GOT3 (cell line): ENCODE measurements at places on chromosomes 4 and X.

DNA sequence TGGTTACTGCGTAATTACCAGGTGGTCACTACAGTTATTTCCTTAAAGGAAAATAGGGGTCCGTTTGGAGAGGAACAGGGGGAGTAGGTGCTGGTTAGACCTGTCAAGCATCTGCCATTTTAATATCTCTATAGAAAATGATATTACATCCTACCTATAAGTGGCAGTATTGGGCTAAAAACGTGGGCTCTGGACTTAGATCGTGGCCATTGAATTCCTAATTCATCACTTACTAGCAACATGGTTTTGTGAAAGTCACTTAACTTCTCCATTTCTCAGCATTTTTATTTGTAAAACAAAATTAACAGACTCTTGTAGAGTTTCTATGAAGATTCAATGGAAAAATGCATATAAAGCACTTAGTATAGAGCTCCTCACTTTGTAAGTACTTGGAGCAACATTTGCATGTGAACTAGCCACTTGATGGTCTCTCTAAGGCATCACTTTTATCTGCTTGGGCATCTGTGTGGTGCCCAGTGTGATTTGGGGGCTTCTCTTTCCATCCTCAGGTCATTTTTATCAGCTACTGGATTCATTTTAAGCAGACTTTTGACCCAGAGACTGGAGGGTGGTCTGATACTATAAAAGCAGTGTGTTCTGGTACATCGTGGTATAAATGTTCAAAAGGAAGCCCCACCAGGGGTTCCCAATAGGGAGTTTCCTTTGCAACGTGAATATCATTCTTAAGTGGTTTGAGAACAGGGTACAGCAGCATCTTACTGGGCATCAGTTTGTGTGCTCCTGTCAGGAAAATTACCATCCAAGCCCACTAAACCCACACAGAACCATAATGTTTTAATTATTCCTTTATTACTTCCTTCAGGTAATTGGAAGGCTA, 42.7 kb upstream of the RASSF6 start:
- DNase-seq, result no peak

GRCh38 chr4:40389986-40390385, 54.9 kb downstream of the CHRNA9 start:
- no peak for DNase-seq

DNA sequence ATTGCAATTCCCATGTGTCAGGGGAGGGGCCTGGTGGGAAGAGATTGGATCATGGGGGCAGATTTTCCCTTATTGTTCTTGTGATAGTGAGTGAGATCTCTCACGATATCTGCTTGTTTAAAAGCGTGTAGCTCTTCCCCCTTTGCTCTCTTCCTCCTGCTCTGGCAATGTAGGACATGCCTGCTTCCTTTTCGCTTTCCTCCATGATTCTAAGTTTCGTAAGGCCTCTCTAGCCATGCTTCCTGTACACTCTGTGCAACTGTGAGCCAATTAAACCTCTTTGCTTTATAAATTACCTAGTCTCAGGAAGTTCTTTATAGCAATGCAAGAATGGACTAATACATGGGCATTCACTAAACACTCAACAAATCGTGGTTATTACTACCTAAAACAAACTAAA, 37.2 kb upstream of the PAPSS1 start:
- no peak for DNase-seq

DNA sequence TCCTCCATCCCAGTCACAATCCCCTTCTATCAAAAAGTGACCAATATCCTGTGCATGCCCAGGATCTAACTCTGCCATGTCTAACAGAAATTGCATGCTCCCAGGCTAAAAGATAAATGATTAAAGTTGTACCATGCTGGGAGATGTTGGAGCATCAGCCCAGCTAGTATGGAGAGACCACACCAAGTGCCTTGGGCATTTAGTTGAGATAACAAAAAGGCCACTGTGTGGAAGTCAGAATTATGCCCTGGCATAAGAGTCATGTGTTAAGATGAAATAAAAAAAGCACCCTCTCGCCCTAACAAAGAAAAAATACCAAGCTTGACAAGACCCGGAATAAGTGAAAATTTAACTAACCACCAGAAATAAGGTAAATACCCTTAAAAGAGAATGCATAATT, 155.9 kb upstream of the CENPE start:
- no peak for DNase-seq

DNA sequence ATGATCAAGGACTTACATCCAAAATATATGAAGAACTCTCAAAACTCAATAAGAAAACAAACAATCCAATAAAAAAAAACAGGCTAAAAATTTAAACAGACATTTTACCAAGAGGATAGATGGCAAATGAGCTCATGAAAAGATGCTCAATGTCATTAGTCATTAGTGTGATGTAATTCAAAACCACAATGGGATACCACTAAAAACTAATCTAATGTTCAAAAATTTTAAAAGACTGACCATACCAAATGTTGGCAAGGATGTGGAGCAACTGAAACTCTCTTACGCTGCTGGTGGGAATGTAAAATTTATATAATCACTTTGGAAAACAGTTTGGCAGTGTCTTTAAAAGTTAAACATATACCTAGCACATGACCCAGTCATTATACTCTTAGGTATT, 43.7 kb downstream of the RPS6KA6 start:
- DNase-seq, result no peak

- DNase-seq, result no peak
These were observed 493.5 kb upstream of the PRKX start for GRCh38 chrX:4206941-4207340.

DNA sequence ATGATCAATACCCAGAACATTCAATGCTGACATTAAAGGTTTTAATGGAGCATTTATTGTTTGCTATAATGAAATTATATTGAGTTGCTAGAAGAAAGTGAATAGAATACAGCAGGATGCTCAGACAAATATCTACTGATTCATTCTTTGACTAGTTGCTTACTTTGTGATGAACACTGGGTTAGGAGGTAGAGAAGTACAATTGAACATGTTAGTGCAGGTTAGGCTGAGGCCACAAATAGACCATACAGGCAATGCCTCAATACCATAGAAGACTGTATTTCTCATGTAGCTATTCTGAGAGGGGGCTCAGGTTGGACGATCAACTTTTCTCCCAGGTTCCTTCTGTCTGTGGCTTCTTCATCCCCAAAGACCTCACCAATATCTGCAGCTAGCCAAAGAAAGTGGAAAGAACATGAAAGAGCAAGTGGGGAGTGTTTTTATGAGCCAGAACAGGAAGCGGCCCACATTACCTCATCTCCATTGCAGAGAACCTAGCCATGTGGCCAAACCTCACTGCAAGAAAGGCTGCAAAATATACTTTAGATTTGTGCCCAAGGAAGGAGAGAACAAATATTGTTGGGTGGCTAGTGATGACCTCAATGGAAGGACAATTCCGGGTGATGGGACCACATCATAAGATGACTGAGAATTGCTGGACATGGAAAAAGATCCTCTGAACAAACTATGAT, 180.3 kb upstream of the GATB start:
- no peak for DNase-seq

DNA sequence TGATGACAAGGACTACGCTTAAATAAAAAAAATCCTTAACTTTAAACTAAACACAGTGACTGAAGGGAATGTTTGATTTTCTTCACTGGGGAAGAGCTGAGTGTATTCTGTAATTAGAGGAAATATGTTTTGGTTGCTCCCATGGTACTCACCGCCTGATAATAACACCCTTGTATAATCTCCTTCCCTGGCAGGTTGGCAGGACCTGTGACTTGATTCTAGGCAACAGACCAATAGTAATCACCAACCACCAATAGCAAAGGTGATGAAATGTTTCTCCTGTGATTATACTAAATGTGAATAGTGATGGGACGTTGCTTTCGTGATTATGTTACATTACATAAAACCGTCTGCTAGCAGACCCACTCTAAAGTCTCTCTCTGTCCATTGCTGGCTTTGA, 536.8 kb upstream of the CPEB2 start:
- DNase-seq, result no peak

- DNase-seq, result no peak
These were observed 139.4 kb upstream of the SCML1 start for GRCh38 chrX:17597836-17598439.

DNA sequence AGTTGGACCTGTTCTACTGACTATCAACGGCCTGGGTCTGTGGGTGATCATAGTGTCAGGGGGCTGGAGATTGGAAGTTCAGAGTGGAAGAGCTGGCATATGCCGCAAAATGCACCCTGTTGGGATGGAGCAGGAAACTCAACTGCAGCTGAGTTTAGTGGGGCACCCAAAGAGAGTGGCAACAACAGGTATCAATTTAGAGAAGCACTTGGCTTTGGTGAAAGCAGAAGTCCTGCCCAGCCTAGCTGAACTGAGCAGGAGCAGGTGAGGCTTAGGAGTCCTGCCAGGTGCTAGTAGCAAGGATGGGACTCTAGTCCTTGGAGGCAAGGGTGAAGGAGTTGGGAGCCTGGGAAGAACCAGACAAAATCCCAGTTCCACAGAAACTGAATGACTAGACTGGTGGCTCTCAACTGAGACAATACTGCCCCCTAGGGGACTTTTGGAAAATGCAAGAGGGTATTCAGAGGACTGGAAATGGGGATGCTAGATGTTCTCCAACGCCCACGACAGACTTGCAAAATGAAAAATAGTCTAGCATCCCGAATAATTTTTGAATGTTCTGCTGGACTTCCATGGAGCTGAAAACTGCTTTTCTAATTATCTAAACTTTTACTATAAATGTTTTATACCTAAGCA, 49.4 kb downstream of the RTL9 start:
- no peak for DNase-seq

- DNase-seq, result no peak
These were observed 12.3 kb upstream of the GRIA3 start for GRCh38 chrX:123171781-123172180.

GRCh38 chrX:38081909-38082308, 75.6 kb downstream of the SYTL5 start:
- no peak for DNase-seq

DNA sequence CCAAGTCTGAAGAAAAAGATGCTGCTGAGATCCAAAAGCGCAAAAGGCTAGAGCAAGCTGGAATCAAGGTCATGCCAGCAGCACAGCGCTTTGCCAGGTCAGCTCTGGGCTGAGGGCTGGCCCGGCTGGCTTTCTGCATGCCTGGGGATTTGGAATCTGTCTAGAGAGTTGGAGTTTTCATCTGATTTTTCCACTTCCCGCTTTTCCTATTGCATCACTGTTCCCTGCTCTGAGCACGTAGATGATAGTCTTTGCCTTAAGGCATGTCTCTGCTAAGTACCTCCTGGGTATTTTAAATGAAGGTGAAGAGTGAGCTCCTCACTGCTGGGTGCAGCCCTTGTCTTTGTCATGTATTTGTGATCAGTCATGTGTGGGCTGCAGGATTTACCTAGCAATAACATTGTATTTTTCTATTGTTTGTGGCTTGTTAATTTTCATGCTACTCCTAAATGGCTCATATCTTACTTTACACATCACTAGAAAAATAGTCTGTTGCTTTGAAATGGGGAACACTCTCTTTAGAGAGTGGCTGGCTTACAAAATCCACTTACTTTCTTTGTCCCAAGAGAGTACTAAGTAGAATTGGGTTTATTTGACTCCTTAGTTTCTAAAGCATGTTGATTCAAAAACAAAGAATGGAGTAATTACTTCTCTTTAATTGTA, 82.8 kb downstream of the LIMCH1 start:
- no peak for DNase-seq

DNA sequence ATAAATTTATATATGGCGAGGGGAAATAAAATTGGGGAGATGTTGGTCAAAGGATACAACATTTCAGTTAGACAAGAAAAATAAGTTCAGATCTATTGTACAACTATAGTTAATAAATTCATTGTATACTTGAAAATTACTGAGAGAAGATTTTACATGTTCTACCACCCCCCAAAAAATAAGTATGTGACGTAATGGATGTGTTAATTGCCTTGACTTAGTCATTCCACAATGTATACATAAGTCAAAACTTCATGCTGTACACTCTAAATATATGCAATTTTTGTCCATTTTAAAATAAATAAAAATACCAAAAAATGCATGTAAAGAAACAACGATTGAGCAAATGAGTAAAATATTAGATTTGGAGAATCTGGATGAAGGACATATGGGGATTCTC, 1.8 kb downstream of the USP11 start:
- no peak for DNase-seq

DNA sequence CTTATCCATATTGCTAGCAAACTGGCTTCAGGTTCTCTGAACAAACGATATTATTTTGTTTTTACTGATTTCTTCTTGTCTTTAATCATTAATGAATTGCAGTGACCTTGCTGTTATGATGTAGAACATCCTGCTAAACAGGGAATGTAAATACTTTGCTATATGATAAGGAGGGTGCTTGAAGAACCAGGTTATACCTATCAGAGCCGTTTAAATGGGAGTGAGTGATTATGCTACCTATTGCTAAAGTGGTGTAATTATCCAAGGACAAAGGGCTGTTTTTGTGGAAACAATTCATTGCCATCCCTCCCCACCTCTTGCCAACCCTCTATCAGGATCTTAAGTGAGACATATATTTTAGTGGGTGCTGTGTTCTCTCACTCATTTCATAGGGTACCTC, 788.9 kb downstream of the RPA4 start:
- no peak for DNase-seq

DNA sequence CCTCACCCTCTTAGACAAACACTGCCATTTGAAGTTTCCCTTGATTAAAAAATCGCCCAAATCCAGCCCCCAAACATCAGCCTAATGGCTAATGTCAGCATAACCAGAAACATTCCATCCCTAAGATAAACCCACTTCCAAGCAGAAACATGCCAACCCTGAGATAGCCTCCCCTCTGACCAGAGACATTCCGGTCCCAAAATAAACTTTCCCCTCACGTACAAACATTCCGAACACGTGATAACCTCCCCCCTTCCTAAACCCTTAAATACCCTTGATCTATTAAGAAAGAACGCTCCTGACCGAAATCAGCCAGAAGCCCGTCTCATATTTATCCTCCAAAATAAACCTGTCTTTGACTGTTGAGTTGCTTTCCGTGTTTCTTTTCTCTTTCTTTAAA, 237.2 kb downstream of the ASMT start:
- DNase-seq, result no peak

DNA sequence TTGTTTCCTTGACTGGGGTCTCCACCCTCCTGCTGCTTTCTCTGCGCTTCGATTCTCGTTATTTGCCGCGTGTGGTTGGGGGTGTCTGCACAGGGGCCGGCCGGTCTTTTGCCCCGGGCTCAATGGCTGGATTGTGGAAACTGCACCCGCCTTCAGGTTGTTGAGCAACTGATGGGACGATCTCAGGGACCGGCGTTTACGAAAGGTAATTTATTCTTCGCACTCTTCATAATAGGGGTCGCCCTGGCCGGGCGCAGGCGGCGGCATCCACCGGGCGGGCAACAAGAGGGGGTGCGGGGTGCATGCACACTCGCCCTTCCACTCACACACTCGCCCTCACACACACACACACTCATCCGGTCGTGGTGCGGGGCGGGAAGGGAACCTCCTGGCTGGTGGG, 1.4 kb downstream of the ADGRL3 start:
- DNase-seq, result no peak

DNA sequence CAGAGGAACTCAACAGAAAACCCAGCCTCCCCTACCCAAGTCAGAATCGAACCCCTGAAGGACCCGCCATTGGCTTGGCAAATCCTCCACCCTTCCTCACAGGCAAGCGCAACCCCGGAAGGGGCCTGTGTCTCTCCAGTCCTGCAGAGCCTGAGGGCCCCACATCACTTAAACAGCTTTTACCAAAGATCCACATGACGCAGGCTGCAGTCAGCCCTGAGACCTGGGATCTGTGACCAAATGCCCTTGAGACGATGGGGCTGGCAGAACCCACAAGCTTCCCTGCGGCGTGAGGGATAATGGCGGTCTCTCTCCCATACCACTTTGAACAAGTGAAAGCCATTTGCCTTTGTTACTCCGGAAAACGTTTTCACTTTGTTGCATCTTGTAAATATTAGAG, 54.9 kb downstream of the ACOX3 start:
- no peak for DNase-seq

- DNase-seq, result no peak
These were observed 9.0 kb upstream of the TMEM144 start for GRCh38 chr4:158201322-158201721.
